T1000 (cell line): ENCODE measurements at places on chromosomes 3 and 15.

GRCh38 chr3:110106805-110107204 is 769.5 kb upstream of the DPPA4 start:
- DNase-seq = no peak

DNA sequence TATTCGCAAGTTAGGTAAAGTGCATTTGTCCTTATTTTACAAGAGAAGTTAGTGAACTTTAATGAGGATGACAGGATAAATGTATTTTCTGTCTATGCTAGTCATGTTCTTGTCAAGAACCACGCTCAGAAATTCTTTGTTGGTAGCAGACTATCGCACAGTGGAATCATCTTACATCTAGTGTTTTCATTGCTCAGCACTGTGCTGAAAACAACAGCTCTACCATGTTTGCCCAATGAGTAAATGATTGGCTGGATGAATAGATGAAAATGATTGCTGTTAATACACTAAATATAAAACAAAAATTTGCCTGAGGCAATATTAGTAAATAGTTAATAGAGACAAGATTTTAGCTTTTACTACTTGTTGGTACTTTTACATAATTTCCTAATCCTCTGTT is 265.3 kb upstream of the GOLIM4 start:
- no peak for DNase-seq

DNA sequence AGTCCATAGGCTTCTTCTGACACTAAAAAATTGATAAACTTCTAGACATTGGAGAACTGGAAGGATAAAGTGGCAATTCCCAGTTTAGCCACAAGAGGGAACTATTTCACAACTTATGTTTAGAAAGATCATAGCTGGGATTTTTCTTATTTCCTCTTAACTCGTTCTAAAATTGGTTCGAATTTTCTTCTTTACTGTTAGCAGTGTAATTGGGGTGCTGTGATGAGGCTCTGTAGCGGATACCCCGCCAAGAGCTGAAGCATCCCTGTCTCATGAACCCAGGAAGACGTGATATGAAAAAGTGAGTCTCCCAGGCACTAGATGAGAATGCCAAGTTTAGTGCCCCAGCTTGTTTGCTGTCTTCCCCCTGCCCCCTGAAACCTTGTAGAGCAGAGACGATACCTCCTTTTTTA is 85.1 kb downstream of the PDCD6IP start:
- DNase-seq = peak; percentile 12

- DNase-seq = no peak
Observed at GRCh38 chr3:11329777-11330176, 57.6 kb downstream of the ATG7 start.

GRCh38 chr3:72018343-72018984 is 233.5 kb upstream of the PROK2 start:
- no peak for DNase-seq

DNA sequence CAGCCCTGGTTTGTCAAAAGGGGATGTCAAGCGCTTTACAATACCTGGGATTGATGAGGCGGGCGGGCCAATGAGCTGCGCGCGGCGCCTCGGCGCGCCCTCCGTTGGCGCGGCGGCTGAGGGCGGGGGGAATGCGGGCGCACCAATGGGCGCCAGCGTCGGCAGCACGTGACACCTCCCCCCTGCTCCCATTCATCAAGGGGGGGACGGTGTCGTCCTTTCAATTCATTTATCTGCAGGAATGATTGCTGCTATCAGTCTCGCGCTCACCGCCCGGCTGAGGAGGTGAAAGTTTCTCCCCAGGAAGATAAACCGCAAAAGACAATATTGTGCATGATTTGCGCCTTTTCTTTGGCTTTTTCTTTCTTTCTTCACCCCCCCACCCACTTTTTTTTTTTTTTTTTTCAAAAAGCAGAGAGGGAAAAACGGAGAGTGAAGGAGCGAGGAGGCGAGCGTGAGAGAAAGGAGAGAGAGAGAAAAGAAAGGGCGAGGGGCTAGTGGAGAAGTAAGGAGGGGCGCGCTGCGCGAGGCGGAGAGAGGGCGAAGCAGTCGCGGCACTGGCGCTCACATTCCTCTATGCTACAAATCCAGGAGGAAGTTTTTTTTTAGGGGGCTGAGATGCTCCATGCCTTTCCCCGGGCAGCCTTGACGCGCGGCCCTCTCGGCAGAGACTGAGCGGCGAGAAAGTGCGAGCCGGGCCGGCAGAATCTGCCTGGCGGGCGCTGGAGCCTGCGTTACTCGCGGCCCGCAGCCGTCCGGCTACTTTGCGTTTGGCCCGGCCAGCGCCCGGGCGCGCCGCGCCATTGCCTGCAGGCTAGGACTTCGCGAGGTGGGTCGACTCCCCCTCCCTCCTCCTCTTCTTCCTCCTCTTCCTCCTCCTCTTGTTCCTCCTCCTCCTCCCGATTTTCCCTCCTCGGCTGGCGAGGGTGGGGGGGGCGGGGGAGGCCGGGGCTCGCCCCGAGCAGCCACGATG is at the start of gene ZIC1:
TSS of gene ZIC1 (plus strand) at position 223 of the 973 bp plus-strand sequence. CDS start at position 971, 748 bp downstream.
- peak; percentile 79 for DNase-seq

DNA sequence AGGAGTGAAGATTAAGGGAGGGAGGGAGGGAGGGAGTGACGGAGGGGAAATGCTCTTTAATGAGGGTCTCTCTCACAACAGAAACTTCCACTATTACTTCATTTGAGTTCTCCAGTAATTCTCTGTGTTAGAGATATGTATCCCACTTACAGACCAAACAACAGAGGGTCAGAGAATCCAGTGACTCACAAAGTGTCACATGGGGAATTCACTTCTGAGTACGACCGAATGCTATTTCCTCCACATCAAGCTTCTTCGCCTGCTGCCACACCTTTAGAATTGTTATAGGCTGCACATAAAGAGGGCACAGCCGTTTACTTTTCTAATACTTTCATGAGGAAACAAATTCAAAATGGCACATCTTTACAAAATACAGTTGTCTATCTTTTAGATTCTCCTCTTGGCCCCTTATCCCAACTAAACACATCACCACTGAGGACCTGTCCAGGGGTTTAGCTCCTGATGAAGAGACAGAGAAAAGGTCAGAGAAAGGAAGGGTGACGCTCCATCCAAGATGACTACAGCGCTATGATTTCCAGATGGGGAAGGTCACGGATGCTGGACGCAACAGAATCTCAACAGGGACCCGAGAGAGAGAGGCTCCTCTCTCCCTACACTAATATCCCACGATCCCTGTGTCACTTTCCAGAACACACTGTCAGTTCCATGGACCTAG is 119.0 kb downstream of the XXYLT1 start:
- no peak for DNase-seq

DNA sequence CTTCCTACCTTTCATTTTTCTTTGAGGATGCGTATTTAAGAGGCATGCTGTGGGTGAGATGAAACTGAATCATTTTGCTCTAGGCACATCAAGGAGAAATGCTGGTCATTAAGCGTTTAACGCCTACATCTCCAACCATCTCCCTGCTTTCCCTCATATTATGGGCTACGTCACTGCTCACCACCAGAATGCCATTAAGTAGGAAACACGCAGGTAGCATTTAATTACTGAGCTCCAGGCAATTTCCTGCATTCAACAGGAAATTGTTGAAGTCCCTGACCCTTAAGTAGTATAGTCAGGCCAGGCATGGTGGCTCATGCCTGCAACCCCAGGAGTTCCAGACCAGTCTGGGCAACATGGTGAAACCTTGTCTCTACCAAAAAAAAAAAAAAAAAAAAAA is 66.1 kb downstream of the CHSY1 start:
- DNase-seq = no peak

DNA sequence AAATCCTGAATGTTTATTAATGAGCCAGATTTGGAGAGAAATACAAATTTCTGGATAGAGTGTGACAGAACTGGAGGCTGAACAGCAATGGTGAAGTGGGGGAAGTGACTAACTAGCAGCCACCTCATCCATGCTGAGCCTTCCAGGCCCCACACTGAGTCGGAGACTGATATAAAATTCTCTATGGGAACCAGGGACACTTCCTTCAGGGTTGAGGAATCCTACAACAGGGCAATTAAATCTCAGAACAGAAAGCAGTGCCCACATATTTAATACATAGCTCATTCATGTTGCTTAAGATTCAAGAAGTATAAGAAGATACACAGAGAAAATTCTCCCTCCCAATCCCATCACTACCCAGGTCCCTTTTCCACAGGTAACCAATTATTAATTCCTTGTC is 49.3 kb downstream of the HACD2 start:
- DNase-seq = no peak

GRCh38 chr3:34016925-34017587 is 218.6 kb downstream of the PDCD6IP start:
- DNase-seq = no peak

DNA sequence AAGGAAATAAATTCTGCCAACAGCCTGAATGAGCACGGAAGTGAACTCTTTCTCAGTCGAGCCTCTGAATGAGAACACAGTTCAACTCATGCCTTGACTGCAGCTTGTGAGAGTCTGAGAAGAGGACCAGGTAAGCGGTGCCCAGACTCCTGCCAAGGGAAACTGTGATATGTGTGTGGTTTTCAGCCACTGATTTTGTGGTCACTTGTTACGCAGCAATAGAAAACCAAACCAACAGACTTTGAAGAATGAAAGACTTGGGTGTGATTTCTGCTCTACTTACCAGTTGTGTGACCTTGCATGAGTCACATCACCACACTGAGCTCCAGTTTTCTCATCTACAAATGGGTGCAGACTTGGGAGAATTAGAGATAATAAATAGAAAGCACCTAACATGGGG is 30.6 kb upstream of the FAM107A start:
- DNase-seq = no peak

- no peak for DNase-seq
Observed at GRCh38 chr3:108605028-108605427, 15.5 kb downstream of the DZIP3 start.

GRCh38 chr3:131892331-131892730 is 142.5 kb downstream of the CPNE4 start:
- no peak for DNase-seq

DNA sequence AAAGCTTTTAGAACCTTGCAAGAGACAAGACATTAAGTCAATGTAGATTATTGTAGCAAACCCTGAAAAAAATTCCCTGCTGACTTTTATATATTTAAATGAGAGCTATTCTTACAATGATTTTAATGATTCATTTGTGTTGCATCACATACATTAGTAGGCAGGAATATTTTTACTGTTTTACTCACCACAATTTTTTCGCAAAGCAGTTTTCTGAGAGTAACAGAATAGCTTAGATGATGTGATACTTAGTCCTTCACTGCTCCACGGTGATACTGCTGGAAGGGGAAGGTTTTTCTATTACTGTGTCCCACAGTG is 43.9 kb upstream of the CLRN1 start:
- DNase-seq = no peak

DNA sequence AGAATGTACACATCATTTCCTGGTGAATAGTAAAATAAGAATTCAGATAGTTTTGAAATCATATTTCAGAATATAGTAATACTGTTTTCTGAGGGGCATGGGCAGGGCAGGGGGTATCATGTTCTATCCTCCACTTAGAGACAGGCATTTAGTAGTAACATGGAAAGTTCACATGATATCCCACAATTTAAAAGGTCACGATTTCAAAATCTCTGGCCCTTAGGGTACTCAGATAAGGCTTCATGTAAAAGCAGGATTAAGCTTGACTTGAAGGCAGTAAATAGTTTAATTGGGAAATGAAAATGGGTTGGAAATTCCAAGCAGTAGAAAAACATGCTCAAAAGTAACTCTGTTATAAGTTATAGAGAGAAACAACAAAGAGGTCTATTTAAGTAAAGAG is 353.2 kb upstream of the AGTR1 start:
- DNase-seq = no peak

- DNase-seq = no peak
Observed at GRCh38 chr3:40718681-40719080, 193.9 kb downstream of the ZNF621 start.

GRCh38 chr15:89067751-89068150 is 20.5 kb upstream of the ABHD2 start:
- no peak for DNase-seq

DNA sequence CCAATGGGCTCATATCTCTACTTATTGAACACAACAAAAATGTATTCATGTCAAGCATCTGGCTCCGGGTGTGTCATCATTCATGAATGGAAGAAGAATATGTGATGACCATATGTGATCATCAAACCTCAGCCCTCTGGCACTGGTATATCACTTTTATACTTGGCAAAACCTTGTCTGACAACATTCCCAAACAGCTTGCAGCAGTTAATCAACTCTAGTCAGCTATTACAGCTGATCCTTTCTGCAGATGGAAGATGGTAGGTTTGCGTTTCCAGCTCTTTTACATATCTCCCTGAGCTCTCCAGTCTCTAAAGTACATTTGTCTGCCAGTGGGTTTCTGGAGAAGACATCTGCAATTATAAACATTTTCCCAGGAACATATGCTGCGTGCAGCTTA is 6.6 kb downstream of the PLSCR5 start:
- no peak for DNase-seq

DNA sequence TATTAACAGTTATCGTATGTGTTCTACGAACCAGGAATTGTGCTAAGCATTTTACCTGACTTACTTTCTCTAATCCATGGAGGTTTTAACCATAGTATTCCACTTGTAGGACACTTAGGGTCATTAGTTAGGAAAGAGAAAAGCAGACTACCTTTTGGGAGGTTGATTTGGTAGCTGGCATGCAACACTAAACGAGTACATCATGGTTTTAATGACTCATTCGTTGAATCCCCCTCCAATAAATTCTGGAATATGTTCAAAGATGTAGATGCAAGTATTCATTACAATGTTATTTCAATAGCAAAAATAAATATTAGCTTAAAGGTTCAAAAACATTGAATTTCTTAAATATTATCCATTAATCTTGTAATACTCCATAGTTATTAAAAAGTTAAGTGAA is 162.5 kb downstream of the FMN1 start:
- DNase-seq = no peak

GRCh38 chr15:51846463-51847230 is 17.2 kb downstream of the TMOD3 start:
- no peak for DNase-seq

DNA sequence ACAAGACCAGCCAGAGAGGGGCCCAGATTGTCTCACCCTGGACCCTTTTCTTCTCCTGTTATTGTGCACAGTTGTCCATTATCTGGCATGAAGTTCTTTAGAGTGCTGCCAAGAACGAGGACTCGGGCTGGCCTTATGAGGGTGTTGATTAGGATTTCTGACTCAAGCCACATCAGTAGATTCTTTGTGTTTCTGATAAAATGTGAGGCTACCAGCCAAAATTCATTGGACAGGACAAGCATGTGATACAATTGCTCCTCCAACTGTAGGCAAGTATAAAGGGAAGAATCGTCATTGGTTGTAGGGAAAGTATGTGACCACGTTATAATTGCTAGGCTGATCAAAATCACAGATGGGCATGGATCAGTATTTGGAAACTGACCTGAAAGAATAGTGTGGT is 99.2 kb upstream of the TMC3 start:
- no peak for DNase-seq
